GM12878 (cell line): ENCODE measurements at places on chromosomes 12 and 14. TPM values are rescaled to one million over a fixed set of nuclear protein-coding genes. Genes with fewer than 3 reads are reported as not detected.
A peak's percentile ranks its signal among the peaks of the same experiment; 100 is the strongest.

- H3K27ac ChIP-seq = no peak overlapping the region
- DNase-seq = no peak
- H3K36me3 ChIP-seq = no peaks in the 10 kb centered on the region
Observed at GRCh38 chr12:83856803-83857202, 1055.8 kb downstream of the SLC6A15 start.

GRCh38 chr14:92490239-92490959 is 23.2 kb upstream of the RIN3 start:
- no peak overlapping the region for H3K27ac ChIP-seq
- DNase-seq = no peak
- H3K27me3 ChIP-seq = no peaks in the 10 kb centered on the region; the same call in 1 of the 2 replicates
- no peak overlapping the region for H3K4me3 ChIP-seq
- no peaks in the 10 kb centered on the region for H3K36me3 ChIP-seq
- H3K4me1 ChIP-seq = peaks cover 8% of the 10 kb centered on the region

GRCh38 chr14:64706593-64707193 is 2.5 kb downstream of the PLEKHG3 start:
- no peaks in the 10 kb centered on the region for H3K36me3 ChIP-seq
- H3K27me3 ChIP-seq = peaks cover 5% of the 10 kb centered on the region; the same call in 1 of the 2 replicates
- H3K4me1 ChIP-seq = peaks cover 5% of the 10 kb centered on the region; the same call in 1 of the 2 replicates
- no peak for DNase-seq
- H3K27ac ChIP-seq = no peak overlapping the region

DNA sequence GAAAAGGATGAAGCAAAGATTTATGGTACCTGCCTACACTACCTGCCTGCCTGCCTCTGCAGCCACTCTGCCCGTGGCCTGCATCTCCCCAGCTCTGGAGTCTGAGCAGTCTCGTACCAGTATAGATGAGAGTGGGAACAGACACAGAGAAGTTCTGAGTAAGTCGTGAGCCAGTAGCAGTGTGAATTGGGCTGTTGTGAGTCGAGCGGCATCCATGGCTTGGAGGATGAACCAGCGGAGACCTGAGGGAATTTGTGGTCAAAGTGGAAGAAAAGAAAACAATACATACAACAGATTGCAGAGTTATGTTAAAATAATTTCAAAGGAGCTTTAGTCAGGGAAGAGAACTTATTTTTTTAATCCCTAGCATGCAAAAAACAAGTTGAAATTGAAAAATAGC is 25.3 kb downstream of the C2CD5 start:
- no peak overlapping the region for H3K4me3 ChIP-seq
- no peaks in the 10 kb centered on the region for H3K4me1 ChIP-seq
- no peak for DNase-seq

DNA sequence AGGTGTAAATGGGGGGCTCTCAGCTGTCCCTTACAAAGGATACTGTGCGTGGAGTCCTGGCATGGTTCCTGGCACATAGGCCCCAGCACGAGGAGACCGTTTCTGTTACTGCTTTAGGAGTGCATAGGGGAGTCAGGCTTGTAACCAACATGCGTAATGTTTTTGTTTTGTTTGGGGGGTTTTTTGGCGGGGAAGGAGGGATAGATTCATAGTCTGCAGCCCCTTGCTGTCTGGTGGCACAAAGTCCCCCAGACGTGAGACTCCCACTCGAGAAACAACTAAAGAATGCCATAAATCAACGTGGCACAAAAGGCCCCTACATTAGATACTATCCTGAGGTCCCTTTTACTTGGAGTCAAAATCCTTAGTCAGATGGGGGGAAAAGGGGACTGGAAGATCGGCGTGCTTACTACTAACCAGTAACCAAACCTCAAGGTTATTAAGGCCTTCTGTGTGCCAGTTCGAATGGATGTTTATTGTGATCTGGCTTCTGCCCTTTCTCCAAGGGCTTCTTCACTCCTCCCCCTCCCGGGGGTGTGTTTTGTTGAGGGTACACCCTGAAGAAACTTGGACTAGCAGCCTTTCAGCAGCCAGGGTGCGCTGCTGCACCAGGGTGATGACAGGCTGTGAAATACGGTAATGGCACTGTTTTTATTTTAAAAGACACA is 874 bp downstream of the ISCU start:
- peaks cover 27% of the 10 kb centered on the region for H3K36me3 ChIP-seq
- H3K27ac ChIP-seq = peak overlapping the region; percentile 100
- H3K4me3 ChIP-seq = peak overlapping the region; percentile 89

DNA sequence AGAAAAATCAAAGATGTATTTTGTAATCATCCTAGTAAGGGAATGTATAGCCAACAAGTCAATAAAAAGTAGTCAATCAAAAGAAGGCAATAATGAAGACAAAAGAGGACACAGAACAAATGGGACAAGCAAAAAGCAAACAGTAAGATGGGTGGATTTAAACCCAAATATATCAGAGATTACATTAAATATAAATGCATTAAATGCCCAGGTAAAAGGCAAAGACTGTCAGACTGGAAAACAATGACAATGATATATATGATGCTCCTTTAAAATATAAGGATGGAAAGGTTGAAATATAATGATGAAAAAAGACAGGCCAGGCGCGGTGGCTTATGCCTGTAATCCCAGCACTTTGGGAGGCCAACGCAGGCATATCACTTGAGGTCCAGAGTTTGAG is 35.7 kb downstream of the NEMF start:
- H3K27ac ChIP-seq = no peak overlapping the region
- H3K27me3 ChIP-seq = no peaks in the 10 kb centered on the region
- H3K36me3 ChIP-seq = peaks cover 34% of the 10 kb centered on the region; the same call in 1 of the 2 replicates
- no peak for DNase-seq
- H3K4me1 ChIP-seq = no peaks in the 10 kb centered on the region

GRCh38 chr12:119363490-119363889 is 29.0 kb downstream of the CCDC60 start:
- no peak overlapping the region for H3K27ac ChIP-seq
- H3K27me3 ChIP-seq = no peaks in the 10 kb centered on the region
- no peak overlapping the region for H3K4me3 ChIP-seq
- no peaks in the 10 kb centered on the region for H3K4me1 ChIP-seq

DNA sequence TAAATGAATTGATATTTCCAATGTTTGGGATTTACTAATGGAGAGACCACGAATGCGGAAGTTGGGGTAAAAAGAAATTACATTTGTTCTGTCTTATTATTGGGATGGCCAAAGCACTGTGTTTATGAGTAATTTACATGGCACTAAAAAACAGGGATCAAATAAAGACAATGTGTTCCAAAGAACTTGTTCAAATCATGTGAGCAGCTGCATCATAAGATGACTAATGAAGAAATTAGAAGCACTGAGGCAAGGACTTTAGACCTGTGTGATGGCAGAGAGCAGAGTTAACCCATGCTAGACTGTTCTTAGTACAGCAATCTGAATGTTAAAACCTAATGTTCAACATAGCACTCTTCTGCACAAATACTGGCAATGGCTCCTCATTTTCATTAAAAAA is 34.3 kb upstream of the DCN start:
- no peak overlapping the region for H3K27ac ChIP-seq
- no peaks in the 10 kb centered on the region; the same call in 1 of the 2 replicates for H3K27me3 ChIP-seq
- H3K4me3 ChIP-seq = no peak overlapping the region
- no peak for DNase-seq

GRCh38 chr12:110314308-110314707 is 33.3 kb downstream of the ATP2A2 start:
- no peaks in the 10 kb centered on the region for H3K27me3 ChIP-seq
- DNase-seq = peak; percentile 40
- H3K4me1 ChIP-seq = peaks cover 10% of the 10 kb centered on the region
- H3K27ac ChIP-seq = peak overlapping the region; percentile 74
- H3K36me3 ChIP-seq = peaks cover 8% of the 10 kb centered on the region
- no peak overlapping the region for H3K4me3 ChIP-seq

DNA sequence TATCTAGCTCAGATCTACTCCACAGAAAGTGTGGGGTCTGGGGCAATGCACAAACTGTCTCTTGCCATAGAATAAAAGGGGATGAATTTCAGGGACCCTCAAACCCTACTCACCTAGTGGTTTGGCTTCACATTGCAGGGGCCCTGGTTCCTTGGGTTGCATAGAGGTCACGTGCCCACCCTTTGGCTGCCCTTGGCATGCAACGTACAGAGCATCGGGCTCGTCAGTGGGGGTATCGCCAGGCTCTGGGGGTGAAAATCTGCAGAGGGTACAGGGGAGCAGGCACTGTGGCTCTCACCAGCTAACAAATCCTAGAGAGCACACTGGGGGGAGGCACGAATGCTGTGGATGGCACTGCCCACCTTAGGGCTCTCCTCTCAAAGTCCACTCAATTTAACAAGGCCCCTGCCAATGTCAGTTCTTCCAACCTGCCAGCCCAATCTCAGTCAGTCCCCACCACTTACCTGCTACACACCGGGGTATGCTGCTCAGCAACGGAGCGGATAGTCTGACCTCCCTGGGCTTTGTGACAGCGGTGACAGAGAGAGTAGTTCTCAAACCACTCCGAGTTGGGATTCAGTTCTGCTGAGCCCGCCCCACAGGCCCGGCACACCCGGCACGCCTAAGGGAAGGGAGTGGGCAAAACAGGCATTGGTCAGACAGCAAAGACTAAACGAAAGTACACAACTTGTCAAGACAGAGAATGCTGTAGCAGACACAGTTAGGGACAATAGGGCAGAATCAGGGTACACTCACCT is 8.0 kb downstream of the KMT2D start:
- H3K36me3 ChIP-seq = peaks cover 42% of the 10 kb centered on the region
- DNase-seq = no peak
- H3K4me1 ChIP-seq = peaks cover 6% of the 10 kb centered on the region; the same call in 1 of the 2 replicates
- H3K27me3 ChIP-seq = no peaks in the 10 kb centered on the region
- no peak overlapping the region for H3K27ac ChIP-seq

DNA sequence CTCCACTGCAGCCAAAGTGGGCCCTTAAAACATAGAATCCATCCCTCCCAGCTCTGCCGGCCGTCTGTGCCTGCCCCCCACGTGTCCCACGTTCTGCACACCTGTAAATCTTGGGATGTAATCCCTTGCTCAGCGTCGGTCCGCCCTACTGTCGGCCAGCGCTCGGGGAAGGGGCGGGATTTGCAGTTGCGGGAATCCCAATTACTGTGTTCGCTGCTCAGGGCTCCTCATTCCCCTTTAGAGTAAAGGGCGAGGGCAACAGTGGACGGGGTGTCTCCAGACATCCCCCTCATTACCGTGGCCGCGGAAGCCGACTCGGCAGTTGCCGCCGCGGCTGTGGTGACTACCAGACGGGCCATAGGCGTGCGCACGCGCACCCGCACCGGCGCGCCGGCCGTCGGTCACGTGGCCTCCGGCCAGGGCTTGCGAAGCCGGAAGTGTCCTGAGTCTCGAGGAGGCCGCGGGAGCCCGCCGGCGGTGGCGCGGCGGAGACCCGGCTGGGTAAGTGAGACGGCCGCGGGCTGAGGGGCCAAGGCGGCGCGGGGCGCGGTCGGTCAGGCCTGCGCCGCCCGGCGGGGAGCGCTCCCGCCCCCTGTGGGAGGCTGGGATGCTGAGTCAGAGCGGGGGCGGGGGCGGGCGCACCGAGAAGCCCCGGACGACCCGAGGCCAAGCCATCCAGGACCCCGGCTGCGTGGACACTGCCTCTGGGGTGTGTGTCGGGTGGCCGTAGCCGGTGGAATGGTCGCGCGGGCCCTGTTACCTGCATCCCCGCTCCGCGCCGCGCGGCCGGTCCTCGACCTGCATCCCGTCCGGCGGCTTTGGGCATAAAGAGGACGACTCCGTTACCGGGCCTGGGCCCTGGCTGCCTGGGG is at the start of gene TBK1:
Gene TBK1 (plus strand): TSS at position 434 of the 872 bp plus-strand sequence. CDS start 3,751 bp downstream, outside the sequence.
- peak within 1 kb of the TSS; percentile 97 for H3K4me3 ChIP-seq
- H3K36me3 ChIP-seq = peaks cover 14% of the 10 kb centered on the region; the same call in 1 of the 2 replicates
- no peaks in the 10 kb centered on the region for H3K27me3 ChIP-seq

- H3K4me3 ChIP-seq = no peak overlapping the region
- H3K27ac ChIP-seq = no peak overlapping the region
- no peaks in the 10 kb centered on the region for H3K36me3 ChIP-seq
- no peaks in the 10 kb centered on the region for H3K27me3 ChIP-seq
Observed at GRCh38 chr14:69720912-69721311, 46.0 kb upstream of the SRSF5 start.

DNA sequence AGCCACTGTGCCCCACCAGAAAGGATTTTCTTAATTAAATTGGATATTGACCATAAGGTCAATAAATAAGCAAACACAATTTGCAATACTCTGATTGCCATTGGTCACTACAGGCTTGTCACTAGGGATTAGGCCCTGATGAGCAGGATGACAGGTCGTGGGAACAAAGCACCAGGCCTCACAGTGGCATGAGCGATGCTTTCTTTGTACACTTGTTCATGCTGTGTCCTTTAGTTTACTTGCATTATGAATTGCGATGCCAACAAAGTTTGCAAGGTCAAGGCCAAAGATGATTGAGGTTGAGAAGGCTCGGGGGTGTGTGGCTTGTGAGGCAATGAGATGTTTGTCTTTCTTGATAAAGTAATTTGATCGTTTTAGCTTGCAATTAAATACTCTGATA is 136.0 kb downstream of the TTC8 start:
- no peak overlapping the region for H3K4me3 ChIP-seq
- H3K4me1 ChIP-seq = no peaks in the 10 kb centered on the region
- DNase-seq = no peak
- no peaks in the 10 kb centered on the region for H3K36me3 ChIP-seq
- no peak overlapping the region for H3K27ac ChIP-seq
- H3K27me3 ChIP-seq = no peaks in the 10 kb centered on the region

DNA sequence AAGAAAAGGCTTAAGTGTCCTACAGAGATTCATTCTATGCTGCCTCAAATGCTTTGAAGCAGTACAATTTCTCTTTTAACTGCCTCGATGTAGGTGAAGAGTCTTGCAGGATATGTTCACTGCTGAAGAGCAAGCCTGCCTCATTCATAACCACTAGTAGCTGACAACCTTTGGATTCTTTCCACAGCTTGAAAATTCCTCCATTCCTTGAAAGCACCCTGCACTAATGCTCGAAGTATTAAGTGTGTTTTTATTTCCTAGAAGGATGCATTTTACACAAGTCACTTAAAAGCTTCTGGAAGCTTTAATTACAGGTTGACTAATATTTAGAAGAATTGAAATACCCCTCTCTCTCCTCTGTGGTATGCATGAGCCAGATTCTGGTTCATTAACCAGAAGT is 429.4 kb downstream of the DIO2 start:
- H3K27me3 ChIP-seq = no peaks in the 10 kb centered on the region
- no peak overlapping the region for H3K4me3 ChIP-seq
- H3K4me1 ChIP-seq = no peaks in the 10 kb centered on the region
- no peaks in the 10 kb centered on the region for H3K36me3 ChIP-seq
- H3K27ac ChIP-seq = no peak overlapping the region
- DNase-seq = no peak

GRCh38 chr14:74281069-74281468 is 21.7 kb downstream of the ABCD4 start:
- H3K36me3 ChIP-seq = peaks cover 2% of the 10 kb centered on the region; the same call in 1 of the 2 replicates
- no peaks in the 10 kb centered on the region for H3K4me1 ChIP-seq
- no peak overlapping the region for H3K4me3 ChIP-seq
- no peak for DNase-seq
- H3K27me3 ChIP-seq = no peaks in the 10 kb centered on the region

SIX4 gene
- polyA plus RNA-seq = not detected in 2 replicates

TDP1 gene
- 60.4 and 66.7 TPM in 2 replicates for polyA plus RNA-seq

TNS2 gene
- polyA plus RNA-seq = not detected in 2 replicates

FOS gene
- polyA plus RNA-seq = 0.36 and 0.75 TPM in 2 replicates
